Naive thymus-derived CD8-positive, alpha-beta T cell (primary cell): ENCODE measurements at places on chromosomes 5 and 9.

GRCh38 chr5:5788793-5789192 lies 366.3 kb downstream of the ICE1 start:
- no peak for DNase-seq

DNA sequence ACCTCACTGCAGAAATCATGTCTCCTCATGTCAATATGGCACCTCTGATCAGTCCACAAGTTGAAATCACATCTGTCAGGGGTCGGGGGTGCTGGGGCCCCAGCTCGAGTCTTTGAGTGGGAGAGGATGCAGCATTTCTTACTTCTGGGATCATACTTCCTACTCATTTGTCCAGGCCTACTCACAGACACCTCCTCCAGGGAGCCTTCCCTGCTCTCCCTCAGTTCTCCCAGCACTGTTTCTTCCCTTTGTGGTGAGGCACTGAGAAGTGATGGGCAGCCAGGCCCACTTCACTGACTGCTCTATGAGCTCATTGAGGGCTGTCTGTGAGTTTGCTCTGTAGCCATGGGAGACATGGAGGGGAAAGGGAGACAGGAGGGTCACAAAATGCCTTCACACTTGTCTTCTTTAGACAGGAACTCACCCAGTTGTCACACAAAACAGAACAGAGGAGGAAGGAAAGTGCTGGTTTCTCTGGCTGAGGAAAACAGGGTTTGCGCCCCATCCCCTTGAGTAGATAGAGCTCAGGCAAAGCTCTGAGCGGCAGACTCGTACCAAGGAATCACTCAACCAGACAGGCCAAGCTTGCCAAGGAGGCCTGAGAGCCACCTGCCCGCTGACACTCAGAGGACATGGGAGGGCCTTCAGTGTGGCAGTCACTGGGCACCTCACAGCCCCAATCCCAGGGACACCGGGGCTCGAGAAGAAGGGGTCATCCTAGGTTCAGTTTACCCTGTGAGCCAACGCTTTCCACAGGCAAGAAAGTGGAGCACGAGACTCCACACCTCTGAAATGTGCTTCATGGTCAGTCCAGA lies 152.9 kb downstream of the GABBR2 start:
- DNase-seq = no peak

DNA sequence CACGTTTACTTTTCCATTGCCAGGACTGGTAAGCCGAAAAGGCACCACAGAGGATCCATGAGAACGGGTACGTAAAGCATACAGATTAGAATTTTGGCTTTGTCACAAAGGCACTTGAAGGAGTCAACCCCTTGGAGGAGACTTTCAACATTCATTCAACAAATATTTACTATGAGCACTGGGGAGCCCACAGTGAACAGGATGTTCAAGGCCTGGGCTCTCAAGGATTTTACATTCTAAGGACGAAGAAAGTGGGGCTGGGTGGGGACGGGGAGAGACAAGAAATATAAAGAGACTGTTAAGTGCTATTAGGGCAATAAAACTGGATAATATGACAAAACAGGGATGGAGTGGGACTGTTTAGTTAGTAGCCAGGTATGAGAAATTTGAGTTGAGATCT lies 66.0 kb downstream of the KLF4 start:
- no peak for DNase-seq

DNA sequence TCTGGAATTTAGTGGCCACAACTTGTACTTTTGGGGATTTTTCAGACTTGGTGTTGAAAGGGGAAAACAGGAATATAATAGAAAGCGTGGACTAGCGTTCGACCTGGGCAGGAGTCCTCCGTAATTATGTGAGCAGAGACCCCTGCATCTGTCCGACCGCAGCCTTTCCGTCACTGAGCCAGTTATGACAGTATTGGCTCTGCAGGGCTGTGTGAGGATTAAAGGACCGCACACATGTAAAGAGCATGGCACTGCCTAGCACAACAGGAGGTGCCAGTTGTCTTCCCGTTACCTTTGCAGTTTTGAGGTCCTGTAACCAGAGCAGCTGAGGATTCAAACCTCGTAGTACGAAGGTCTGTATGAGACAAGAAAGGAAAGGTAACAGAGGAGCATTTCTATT lies 1.2 kb downstream of the B4GALT7 start:
- DNase-seq = no peak

DNA sequence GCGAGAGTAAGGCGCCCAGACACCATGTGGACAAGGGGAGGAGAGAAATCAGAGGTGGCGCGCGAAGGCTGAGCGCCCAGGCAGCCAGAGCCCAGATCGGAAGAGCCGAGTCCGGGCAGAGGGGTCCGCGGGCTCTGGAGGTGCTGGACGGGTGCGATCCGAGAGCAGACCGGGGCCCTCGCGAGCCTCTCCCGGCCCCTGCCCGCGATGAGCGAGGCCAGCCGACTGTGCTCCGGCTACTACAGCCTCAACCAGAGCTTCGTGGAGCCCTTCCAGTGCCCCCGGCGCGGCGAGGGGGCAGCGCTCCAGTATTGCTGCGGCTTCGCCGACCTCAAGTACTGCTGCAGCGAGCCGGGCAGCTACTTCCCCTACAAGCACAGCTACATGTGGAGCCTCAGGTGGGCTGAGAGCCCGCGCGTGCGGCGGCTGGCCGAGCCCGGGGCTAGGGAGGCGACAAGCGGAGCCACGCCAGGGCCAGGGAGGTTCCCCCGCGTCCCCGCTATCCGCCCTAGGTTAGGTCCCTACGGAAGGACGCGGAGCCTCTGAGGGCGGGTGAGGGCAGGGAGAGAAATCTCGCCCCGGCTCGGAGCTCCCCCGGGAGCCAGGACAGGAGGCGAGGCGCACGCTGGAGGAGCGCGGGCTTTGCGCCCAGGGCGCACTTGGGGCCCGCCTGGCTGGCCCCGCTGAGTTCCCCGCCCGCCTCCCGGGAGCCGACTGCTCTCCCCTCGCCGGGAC lies at the start of gene SHISAL2B:
TSS of gene SHISAL2B (plus strand) at position 87 of the 735 bp plus-strand sequence. CDS start at position 208, 121 bp downstream.
- DNase-seq = no peak

DNA sequence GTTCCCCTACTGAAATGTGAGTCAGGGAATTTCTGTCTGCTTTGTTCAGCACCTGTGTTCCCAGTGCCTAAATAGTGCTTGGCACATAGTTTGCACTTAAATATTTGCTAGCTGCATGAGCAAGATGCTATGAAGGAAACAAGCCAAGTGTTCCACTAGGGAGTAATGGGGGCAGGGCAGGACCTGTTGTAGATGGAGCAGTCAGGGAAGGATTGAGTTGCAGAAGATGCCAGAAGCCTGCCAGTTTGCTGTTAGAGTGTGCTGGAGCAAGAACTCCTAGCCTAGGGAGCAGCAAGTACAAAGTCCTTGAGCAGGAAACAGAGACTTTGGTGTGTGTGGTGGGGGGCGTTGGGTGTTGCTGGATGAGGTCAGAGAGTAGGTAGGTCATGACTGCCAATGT lies 87.5 kb downstream of the DAB2IP start:
- DNase-seq = no peak

DNA sequence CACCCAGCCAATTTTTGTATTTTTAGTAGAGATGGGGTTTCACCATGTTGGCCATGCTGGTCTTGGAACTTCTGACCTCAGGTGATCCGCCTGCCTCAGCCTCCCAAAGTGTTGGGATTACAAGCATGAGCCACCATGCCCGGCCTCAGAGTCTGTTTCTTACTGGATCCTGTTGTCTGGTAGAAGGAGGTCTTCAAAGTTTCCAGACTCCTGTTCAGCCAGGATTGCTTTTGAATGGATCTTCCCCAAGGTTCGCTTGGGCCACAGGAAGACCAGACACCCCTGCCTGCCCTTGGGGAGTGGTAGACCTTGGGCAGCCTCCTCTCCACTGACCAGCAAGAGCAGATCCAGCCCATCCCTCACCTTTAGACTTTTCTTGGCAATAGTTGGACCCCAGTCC lies 7.6 kb upstream of the LCN2 start:
- no peak for DNase-seq

DNA sequence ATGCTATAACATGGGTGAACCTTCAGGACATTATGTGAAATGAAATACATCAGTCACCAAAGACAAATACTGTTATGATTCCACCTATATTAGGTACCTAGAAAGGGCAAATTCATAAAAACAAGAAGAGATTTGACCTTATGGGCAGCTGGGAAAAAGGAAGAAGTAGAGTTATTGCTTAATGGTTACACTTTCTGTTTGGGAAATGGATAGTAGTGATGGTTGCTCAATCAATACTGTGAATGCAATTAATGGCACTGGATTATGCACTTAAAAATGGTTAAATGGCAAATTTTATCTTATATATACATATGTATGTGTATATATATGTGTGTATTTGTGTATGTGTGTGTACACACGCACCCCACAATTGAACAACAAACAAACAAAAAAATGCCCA lies 15.2 kb downstream of the FKBP15 start:
- no peak for DNase-seq

GRCh38 chr5:88883059-88883835 lies at the start of gene MEF2C:
MEF2C (minus strand) TSS chr5:88883184; CDS start chr5:88823788, 59,396 bp downstream.
- no peak for DNase-seq

DNA sequence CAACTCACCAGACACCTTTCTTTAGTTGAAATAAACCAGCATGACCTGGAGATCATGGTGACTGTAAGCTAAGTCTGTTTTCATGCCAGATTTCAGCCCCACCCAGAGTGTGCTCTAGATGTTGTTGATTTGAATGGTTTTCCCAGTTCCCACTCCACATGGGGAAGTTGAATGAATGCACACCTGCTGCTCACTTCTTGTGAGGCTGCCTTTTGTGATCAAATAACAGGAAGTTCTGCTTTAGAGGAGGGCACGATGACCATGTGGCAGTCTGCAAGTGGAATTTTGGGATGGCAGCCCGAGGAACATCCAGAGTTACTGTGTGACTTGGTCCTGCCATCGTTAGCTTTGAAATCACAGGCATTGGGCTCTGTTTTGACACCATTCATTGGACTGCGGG lies 18.7 kb downstream of the SLC46A2 start:
- DNase-seq = no peak

- no peak for DNase-seq
Observed at GRCh38 chr5:171966964-171967363, 39.5 kb downstream of the FBXW11 start.

DNA sequence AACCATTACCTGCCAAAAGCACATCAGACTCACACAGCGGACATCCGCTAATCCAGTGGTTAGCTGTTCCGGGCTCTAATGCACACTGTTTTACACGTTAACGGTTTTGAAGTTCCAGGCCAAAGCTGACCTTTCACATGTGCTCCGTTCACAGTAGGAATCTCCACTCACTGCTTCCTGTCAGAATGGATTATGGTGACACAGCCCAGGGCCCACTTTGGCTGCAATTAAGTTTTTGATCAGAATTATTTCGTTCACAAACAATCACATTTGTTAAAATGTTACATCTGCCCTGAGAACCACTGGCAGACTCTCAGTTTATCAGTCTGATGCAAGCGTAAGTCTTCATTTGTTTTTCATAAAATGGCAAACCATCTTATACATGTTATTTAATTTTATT lies 30.2 kb upstream of the CATSPER3 start:
- no peak for DNase-seq

DNA sequence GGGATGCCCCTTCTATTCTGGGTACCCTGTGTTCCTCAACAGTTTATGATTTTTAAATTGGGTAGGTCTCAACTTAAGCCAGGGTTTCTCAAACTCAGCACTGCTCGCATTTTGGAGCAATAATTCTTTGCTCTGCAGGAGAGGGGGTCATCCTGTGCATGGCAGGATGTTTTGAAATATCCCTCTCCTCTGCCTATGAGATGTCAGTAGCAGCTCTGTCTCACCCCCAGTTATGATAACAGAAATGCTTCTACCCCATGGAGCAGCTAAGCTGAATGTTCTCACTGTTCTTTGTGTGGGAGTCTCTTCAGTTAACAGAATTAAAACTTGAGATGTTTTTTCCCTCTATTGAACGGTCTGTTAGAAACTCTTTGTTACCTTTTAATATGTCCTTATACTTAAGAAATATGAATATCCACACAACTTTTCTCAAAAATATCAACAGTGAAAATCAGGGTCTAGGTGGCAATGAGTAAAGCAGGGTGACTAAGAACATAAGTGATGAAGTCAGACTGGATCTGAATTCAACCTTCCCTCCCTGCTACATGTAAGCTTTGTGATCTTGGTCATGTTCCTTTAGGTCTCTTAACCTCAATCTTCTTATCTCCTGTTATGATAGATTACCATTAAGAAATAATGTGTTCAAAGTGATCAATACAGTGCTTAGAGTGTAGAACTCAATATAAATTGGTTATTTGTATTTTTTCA lies 89.0 kb downstream of the CAMK4 start:
- no peak for DNase-seq

DNA sequence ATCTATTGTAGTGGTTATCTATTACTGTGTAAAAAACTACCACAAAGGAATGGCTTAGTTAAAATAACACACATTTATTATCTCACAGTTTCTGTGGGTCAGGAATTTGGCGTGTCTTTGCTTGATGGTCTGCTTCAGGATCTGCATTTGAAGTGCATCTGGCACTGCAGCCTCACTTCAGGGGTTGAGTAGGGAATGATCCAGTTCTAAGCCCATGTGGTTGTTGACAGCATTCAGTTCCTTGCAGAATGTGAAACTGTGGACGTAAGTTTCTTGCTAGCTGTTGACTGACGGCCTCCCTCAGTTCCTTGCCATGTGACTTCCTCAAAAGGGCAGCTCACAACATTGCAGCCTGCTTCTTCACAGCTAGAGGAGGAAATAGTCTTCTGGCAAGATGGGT lies 2.1 kb upstream of the OGN start:
- DNase-seq = no peak

DNA sequence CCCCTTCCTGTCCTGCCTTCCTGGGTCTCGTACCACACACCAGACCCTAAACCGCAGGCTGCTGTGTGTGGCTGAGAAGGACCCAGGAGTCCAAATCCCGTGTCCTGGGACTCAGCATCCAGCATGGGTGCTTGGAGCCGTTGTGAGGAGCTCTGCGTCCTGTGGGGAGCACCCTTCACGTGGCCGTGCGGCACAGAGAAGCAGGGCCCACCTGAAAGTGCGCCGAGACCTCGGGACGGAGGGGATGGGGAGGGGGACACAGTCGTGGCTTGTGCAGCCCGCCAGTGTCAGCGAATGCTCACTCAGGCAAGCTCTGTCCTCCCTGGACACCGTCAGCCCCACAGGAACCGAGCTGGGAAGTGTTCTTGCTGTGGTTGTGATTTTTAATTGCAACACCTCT lies 244.6 kb downstream of the CACNA1B start:
- DNase-seq = no peak

DNA sequence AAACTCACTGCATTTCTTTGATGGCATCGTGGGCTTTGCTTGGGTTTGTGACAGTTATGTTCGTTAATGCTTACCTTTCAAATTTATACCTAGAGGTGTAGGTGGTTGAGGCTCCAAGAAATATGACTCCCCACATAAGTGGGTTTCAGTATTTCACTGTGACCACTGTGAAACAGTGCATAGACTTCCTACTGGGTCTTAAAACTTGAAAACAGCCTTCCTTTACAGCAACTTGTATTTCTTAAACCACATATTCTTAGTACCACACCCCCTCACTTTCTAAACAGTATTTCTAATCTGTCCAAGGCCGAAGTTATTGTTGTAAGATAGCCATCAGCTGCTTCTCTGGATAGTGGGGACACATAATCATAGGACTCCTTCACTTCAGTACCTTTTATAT lies 48.3 kb downstream of the TMEFF1 start:
- no peak for DNase-seq

GRCh38 chr5:126872561-126873354 lies 95.8 kb downstream of the LMNB1 start:
- DNase-seq = no peak
